Ovary (tissue), 10 donors: ENCODE measurements at places on chromosomes 6 and 20. TPM values are rescaled to one million over a fixed set of nuclear protein-coding genes. Genes with fewer than 3 reads are reported as not detected.
A peak's percentile ranks its signal among the peaks of the same experiment; 100 is the strongest.

DNA sequence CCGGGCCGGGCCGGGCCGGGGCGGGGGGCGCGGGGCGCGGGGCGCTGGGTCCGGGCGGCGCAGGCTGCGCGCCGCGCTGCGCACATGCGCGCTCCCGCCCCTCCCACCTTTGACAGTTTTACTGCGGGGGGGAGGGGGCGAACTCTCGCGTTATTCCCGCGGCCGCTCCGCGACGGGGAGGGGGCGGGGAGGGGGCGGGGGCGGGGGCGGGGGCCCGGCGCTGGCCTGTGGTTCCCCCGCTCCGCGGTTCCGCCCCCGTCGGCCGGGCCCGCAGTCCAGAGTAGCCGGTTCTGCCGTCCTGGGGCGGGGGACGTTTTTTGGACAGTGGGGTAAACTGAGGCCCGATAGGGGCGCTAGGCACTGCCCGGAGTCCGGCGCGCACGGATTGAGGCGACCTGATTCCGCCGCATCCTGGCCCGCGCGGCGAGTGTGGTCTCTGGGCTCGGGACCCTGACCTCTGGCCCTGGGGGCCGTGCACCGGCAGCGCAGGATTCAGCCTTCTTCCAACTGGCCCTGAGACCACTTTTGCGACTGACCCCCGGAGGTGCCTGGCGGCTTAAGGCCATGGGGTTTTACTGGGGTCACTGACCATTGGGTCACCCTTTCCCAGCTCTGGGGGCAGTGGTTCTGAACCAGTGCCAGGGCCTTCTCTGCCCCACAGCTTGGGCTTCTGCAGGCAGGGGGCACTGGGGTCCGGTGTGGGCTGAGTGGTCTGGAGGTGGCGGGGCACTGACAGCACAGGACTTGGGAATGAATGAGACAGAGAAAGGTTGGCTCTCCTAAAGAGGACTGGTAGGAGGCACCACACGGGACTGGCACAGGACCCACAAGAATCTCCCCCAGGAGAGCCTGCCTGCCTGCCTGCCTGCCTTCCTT, at the start of gene ZNF512B:
TSS of gene ZNF512B (minus strand) at position 93 of the 876 bp plus-strand sequence. CDS start 1,980 bp downstream, outside the sequence.
- no peaks in the 10 kb centered on the region for H3K27me3 ChIP-seq
- H3K4me1 ChIP-seq: peaks cover 11% of the 10 kb centered on the region
- no peaks in the 10 kb centered on the region for H3K36me3 ChIP-seq
- peak within 1 kb of the TSS; percentile 57 for H3K4me3 ChIP-seq
- peak; percentile 80 for DNase-seq

DNA sequence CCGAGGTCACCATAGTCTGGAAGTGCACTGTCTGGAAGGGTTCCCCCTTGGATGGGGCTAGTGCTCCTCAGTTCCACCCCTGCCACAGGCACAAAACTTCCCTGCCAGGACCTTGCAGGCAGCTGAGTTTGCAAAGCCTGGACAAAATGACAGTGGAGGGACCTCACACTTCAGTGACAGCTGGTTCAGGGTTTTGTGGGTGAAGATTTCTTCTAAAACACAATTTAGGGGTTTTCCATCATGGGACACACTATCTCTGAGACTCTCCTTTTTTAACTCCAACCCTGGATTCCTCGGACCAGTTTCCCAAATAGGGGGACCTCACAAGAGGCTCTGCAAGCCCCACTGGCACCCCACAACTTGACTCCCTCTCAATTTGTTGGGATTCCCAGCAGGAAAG, 33.6 kb upstream of the PREX1 start:
- DNase-seq: no peak
- H3K27ac ChIP-seq: no peak overlapping the region
- H3K4me3 ChIP-seq: no peak overlapping the region
- no peaks in the 10 kb centered on the region for H3K27me3 ChIP-seq

DNA sequence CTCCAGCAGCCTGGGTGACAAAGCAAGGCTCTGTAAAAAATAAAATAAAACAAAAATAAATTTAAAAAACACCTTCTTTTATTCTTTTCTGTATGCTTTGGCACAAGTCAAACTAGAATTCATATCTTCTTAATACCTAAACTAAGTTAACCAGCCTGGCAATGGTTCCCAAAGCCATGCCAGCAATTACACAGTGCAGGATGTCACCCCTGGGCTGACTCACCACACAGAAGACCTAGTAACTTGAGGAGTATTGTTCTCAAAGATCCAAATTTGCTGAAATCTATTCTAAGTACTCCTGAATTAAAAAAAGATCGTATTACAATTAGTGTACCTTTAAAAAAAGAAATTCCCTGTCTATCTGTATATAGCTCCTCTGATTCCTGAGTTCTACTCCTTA, 162.7 kb upstream of the SGK1 start:
- no peaks in the 10 kb centered on the region for H3K4me1 ChIP-seq
- H3K36me3 ChIP-seq: no peaks in the 10 kb centered on the region
- H3K4me3 ChIP-seq: no peak overlapping the region
- no peaks in the 10 kb centered on the region for H3K27me3 ChIP-seq

DNA sequence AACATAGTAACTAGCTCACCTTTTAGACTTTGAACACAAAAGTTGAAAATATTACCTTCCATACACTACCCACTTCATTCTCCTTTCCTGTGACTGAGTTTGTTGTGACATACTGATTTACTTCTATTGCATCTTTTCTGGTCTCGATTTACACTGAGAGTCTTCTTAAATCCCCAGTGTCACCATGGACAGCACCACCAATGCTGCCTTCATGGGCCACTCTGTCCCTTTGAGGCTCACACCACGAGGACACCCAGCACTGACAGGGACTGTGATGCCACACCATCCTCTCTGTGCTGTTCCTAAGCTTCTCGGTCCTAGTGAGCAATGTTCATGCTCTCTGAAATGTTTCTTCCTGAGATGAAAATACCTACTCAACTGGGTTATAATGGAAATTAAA, 337.1 kb upstream of the IRAK1BP1 start:
- no peak for DNase-seq
- H3K36me3 ChIP-seq: no peaks in the 10 kb centered on the region
- no peaks in the 10 kb centered on the region for H3K4me1 ChIP-seq
- H3K27ac ChIP-seq: no peak overlapping the region
- no peak overlapping the region for H3K4me3 ChIP-seq

DNA sequence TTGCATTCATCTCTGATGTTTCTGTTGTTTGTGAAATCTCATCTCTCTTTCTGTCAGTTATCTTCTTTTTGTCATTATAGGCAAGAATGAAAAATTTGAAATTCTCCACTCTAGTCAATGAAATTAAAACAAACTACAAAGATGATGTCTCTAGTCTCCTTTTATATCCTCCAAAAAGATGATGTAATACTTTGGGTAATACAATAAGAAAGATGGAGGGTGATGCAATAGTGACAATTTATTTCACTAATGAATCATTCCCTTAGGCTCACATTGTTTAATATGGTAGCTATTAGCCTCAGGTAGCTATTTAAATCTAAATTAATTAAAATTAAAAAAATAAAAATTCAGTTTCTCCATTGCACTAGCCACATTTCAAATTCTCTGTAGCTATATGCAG, 145.4 kb downstream of the UST start:
- no peaks in the 10 kb centered on the region for H3K27me3 ChIP-seq
- H3K4me1 ChIP-seq: peaks cover 15% of the 10 kb centered on the region
- DNase-seq: no peak

DNA sequence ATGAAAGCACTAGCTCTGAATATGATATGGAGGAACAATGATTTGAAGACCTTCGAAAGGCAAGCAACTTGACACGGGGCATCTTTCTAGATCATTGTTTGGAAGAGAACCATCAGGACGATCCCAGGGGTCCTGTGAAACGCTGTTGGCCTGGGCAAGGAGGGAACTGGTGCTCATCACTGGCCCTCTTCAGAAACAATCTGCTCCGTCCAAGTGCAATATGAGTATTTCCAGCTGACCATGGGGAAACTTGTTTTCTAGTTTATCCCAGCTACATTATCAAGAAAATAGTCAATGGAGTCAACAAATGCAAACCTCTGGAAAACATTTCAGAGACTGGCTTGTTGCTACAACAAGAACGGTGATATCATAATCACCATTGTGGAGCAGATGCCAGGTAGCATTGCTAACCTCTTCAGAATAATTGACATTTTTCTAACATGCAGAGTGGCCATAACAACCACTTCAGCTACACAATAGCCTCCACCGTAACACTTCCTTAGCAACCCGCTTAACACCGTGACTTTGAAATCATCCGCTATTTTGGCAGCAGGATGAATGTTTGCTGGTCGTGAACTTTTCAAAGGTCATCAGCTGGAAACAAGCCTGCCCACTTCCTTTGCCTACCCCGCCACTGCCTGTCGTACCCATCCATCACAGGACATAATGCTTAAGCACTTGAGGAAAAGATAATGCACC, 112.0 kb upstream of the PDE10A start:
- H3K36me3 ChIP-seq: no peaks in the 10 kb centered on the region
- no peaks in the 10 kb centered on the region for H3K27me3 ChIP-seq
- no peak overlapping the region for H3K4me3 ChIP-seq
- DNase-seq: no peak

DNA sequence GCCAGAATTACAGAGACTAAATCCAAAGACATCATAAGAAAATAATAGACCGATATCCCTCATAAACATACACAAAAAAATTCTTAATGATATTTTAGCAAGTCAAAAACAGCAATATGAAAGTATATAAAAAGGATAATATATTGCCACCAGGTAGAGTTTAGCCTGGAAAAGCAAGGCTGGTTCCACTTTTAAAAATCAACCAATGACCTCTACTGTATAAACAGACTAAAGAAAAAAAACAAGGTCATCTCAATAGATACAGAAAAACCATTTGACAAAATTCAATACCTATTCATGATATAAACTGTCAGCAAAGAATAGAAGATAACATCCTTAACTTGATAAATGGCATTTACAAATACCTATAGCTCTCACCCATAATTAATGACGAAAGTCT, 9.7 kb downstream of the SERINC1 start:
- H3K4me1 ChIP-seq: peaks cover 10% of the 10 kb centered on the region
- no peak for DNase-seq
- no peaks in the 10 kb centered on the region for H3K27me3 ChIP-seq
- no peaks in the 10 kb centered on the region for H3K36me3 ChIP-seq
- no peak overlapping the region for H3K4me3 ChIP-seq

DNA sequence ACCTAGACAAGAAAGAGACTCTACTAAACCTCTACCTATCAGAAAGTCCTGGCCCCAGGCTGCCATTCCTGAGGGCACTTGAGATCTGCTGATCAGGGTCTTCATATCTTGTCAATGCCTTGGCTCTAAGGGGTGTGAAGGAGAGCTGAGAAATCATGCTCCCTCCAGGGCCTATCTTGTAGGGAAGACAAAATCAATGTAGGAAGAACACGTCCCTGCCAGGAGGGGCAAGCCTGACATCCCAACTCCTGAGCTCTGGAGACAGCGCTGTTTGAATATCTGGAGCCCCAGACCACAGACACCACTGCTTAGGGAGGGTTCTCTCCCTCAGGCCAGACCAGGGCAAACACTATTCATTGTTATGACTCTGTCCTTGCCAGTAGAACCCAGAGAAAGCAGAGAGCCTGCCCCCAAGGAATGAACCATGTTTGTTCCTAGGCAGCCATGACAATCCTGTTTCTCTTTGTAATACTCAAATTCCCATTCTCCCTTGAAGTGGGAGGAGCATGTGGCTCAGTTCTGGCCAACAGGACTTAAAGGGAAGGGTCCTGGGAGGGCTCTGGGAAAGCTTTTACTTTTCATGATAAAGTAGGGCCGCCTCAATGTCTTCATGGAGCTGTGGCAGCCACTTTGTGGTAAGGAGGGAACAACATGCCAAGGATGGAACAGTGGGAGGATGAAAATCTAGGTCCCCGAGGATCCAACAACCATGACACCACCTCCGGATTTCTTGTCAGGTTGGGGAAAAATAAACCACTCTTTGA, 1.8 kb upstream of the FASTKD5 start:
- peaks cover 8% of the 10 kb centered on the region for H3K4me1 ChIP-seq
- no peak overlapping the region for H3K4me3 ChIP-seq
- H3K27ac ChIP-seq: no peak overlapping the region
- no peaks in the 10 kb centered on the region for H3K36me3 ChIP-seq

GRCh38 chr6:169096388-169096787, 157.3 kb downstream of the THBS2 start:
- H3K4me1 ChIP-seq: peaks cover 16% of the 10 kb centered on the region
- no peak overlapping the region for H3K4me3 ChIP-seq
- H3K27ac ChIP-seq: no peak overlapping the region
- DNase-seq: no peak
- H3K36me3 ChIP-seq: no peaks in the 10 kb centered on the region
- H3K27me3 ChIP-seq: no peaks in the 10 kb centered on the region

DNA sequence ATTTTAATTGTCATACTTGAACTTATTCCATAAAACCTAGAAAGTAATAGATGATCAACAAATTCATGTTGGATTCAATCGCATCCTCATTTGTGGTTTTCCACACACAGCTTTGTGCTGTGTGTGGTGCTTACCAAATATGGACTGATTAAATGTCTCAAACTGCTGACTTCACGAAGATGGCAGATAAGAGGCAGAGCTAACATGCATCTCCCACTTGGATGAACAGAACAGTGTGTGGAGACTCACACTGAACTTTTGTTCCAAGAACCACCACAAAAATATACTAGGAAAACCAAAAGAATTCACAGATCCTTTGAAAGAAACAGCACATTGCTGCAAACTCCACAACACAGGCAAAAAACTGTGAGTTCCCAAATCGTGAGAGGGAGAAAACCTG, 603.7 kb downstream of the TENT5A start:
- H3K27ac ChIP-seq: no peak overlapping the region
- no peaks in the 10 kb centered on the region for H3K27me3 ChIP-seq
- no peaks in the 10 kb centered on the region for H3K36me3 ChIP-seq
- no peak overlapping the region for H3K4me3 ChIP-seq

- peaks cover 3% of the 10 kb centered on the region for H3K4me1 ChIP-seq
- H3K4me3 ChIP-seq: peak overlapping the region; percentile 91
- no peaks in the 10 kb centered on the region for H3K27me3 ChIP-seq
- no peak for DNase-seq
Observed at GRCh38 chr6:44386929-44387345, 569 bp upstream of the CDC5L start.

DNA sequence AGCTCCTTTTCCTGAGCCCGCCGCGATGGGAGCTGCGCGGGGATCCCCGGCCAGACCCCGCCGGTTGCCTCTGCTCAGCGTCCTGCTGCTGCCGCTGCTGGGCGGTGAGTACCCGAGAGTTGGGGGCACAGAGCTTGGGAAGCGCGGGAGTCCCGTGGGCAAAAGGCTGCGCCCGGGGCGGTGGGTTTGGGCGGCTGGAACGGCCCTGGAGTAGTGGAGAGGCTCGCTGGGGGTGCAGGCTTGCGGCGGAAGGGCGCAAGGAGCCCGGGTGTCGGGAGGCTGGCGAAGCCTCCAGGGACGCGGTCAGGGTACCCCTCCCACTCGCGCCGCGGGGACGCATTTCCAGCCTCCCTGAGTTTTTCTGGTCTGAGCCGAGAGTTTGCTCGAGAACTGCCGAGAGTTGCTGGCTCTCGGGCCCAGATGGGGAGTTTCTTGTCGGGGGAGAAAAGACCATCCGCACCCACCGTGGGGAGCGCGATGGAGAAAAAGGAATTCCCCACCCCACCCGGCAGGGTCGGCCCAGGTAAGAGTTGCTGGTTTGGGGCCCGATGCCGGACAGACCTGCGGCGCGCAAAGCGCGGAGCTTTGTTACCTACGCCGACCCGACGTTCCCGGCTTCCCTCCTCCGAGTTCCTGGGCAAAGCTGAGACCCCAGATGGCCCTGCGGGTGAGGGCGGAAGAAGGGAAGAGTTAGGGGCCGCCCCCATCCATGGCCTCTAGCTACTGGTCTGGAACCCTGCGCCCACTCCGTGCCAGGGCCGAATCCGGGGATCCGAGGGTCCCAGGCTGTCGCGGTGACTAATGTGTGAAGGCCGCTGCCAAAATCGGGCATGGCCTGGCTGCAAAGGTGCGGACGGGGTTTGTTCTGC, 584 bp downstream of the PTK7 start:
- peak; percentile 42 for DNase-seq
- H3K4me1 ChIP-seq: peaks cover 15% of the 10 kb centered on the region
- peak overlapping the region; percentile 68 for H3K4me3 ChIP-seq
- H3K27me3 ChIP-seq: no peaks in the 10 kb centered on the region

NKAIN4 gene
- polyA plus RNA-seq: not detected

GGT7 gene
- 15.5 TPM for polyA plus RNA-seq

SLC4A11 gene
- polyA plus RNA-seq: 0.17 TPM
